Activated CD8-positive, alpha-beta T cell treated with anti-CD3 and anti-CD28 coated beads for 36 hours (primary cell): ENCODE measurements at places on chromosomes 16 and 17. TPM values are rescaled to one million over a fixed set of nuclear protein-coding genes. Genes with fewer than 3 reads are reported as not detected.

GRCh38 chr17:77332981-77333685 lies 192.4 kb downstream of the SEC14L1 start:
- DNase-seq = peak; percentile 74

DNA sequence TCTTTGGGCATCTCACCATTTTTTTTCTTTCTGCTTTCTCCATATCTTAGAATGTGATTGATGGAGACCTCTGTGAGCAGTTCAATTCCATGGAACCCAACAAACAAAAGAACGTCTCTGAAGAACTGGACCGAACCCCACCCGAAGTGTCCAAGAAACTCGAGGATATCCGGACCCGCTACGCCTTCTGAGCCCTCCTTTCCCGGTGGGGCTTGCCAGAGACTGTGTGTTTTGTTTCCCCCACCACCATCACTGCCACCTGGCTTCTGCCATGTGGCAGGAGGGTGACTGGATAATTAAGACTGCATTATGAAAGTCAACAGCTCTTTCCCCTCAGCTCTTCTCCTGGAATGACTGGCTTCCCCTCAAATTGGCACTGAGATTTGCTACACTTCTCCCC lies 48.0 kb downstream of the SF3B3 start:
- DNase-seq = no peak

- no peak for DNase-seq
Measured at GRCh38 chr17:18117982-18118975, 9.7 kb downstream of the MYO15A start.

DNA sequence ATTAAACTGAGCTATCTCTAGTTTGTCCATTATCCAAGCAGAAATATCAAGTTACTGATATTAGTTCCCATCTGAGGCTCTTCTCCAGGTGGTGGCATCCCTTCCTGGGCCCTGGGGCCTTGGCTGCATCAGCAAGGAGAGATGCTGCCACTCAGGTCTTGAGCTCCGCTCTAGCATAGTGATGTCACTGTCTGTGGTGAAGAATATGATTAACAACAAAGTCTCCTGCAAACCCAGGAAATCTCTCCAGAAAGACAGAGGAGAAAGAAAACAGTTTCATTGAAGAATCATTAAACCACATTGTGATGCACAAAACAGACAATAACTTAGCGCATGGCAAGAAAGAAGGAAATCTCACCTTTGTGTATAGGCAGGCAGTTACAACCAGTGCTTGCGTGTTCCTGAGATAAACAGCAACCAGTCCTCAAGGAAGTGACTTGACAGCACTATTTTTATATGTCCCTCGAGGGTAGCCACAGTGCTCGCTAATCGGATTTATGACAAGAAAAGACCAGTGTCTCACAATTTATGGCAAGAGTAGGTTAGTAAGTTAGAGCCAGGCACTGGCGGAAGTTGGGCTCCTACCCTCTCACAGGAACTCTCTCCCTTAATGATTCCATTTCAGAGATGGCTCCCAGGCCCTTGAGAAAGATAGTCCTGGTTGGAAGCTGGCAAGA lies 151.1 kb downstream of the AHSP start:
- DNase-seq = no peak

DNA sequence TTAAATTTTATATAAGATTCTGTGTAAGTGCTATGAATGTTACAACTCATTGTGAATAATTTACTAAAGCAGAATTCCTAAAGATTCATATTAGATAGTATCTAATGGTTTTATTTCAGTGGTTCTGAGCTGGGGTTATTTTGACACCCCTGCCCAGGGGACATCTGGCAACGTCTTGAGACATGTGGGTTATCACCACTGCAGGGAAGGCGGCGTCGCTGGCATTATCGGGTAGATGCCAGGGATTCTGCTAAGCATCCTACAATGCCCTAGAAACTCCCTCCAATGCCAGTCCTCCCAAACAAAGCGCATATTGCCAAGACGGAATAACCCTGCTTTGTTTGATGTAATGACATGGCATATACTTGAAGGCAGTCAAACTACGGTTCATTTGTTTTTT lies 372.3 kb upstream of the ZFHX3 start:
- no peak for DNase-seq

DNA sequence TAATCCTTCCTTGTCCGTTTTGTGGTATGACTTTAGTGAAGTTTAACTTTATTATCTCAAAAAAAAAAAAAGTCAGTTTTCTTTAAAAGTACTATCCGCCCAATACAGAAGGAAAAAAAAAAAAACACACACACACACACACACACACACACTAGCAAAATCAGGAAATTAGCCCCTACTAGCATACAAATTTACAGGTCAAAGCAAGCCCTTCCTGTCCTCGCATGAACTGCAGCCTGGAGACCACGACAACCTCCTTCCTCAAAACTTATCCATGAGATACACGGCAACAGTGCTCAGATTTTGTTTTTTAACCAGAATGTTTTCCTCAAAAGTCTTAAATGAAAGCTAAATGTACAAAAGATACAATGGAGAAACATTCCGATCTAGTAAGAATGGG lies 16.2 kb downstream of the NCOR1 start:
- no peak for DNase-seq

DNA sequence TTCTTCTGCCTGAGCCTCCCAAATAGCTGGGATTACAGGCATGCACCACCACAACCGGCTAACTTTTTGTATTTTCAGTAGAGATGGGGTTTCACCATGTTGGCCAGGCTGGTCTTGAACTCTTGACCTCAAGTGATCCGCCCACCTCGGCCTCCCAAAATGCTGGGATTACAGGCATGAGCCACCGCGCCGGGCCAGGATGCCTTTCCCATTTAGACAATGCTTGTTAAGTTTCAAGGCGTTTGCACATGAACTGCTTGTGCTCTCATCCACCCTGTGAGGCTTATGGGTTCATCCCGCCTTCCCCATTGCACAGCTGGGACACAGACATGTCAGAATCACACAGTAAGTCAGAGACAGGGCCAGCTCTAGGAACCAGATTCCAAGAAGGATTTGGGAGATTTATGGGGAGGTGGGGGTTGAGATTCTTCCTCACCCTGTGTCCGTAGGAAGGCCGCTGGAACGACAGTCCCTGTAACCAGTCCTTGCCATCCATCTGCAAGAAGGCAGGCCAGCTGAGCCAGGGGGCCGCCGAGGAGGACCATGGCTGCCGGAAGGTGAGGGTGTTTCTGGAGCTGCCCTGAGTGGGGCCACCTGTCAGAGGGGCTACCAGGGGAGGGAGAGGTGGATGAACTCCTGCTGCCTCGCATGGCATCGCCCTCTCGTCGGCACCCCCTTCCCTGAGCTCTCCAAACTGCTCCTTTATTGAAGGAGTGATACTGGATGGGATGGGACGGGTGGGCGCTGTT lies 46.3 kb downstream of the MRC2 start:
- DNase-seq = no peak

GRCh38 chr16:55912022-55912421 lies 36.8 kb upstream of the CES5A start:
- no peak for DNase-seq

Gene NPIPB13
- 14.7 TPM for total RNA-seq

DNA sequence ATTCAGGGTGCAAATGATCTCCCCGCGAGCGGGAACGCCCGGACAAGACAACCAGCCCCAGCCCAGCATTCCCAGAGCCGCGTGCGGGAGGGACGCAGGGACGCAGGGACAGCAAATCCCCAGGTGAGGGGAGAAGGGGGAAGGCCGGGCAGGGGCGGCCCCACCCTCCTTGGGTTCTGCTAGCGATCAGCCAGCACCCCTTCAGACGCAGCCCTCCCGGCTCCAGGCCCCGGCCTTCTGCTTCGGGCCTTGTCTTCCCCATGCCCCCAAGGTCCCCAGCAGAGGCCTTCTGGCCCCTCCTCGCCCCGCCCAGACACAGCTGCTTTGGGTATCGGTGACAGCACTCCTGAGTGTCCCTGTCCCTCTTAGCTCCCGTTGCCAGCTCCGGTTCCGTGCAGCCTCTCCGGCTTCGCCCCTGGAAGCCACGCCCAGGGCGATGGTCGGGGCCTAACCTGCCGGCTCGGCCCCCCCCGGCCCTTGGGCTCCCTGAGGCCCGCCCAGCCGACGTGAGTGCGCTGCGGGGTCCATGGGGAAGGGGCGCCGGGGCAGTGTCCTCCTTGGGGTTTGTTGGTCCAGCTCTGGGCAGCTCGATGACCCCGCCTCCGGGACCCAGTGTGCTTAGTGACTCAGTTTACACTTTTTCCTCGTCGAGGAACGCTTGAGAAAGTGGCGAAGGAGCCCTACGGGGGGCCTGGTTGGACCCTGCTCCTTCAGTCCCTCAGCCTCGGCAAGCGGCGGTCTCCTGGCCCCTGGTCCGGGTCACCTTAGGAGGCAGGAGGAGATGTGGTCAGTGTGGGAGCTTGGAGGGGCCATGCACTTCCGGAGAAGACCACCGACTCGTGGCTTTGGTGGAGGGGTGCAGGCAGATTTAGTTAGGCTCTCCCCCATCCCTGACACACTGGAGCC lies 50.5 kb upstream of the AMZ2 start:
- DNase-seq = peak; percentile 52

DNA sequence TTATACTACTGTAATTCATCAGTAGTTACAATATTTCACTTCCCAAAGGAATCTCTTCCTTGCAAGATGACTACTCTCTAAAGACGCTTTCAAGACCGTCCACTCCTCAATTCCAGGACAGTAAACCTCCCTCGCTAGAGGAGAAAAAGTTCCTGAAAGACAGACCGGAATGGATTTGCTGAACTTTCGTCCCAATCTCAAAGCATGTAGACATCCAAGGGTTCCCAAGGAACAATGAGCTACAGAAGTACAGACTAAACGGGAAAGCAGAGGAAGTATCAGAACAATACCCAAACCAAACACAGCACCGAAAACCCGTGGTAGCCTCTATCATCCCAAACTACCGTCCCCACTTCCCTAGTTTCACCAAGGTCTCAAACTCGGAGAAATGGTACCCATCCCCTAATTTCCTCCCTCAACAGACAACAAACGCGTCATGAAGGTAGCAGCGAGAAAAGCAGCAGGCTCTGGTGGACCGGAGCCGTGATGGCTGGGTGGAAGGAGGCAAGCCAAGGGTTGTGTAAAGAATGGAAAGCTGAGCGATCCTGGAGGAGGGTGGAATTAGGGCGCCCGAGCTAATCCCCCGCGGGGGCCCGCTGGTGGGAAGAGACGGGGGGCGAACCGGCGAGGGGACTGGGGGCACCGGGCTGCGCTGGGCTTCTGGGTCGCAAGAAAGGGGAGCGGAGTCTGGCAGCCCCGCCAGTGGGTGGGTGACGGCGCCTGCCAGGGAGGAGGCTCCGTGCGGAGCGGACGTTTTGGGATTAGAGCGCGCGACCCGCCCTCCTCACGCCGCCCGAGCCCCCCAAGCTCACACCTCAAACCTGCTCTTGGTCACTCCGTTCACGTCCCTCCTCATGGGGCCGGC lies 647 bp downstream of the FBXL20 start:
- peak; percentile 35 for DNase-seq

DNA sequence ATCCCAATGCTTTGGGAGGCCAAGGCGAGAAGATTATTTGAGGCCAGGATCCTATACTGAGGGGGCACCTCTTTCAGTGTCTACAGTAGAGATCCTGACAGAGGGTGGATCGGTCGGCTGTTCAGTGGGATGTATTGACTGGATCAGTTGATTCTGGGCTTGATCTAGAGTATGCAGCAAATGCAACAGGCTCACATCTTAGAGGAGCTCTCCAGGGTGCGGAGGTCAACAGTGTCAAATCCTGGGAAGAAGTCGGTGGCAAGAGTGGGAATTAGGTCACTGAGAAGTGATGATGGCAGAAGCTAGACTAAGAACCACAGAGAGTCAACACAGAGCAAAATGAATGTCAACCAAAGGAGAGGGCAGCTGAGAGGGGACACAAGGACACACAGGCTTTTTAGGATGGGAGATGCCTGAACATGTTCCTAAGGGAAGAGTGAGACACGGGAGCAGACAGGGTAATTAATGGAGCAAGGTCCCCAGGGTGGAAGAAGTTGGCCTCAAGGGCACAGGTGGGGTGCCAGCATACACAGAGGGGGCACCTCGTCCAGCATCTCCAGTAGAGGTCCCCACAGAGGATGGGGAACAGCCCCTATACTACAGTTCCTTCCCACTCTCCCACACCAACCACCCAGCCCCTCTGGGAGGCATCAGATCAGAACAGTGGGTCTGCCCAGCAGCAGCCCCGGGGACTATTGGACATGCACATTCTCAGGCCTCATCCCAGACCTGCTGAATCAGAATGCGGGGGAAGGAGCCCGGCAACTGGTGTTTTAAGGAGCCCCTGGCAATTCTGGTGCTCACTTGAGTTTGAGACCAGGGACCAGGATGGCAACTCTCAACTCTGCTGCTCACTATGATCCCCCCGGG lies 10.0 kb upstream of the CYTH1 start:
- DNase-seq = no peak

DNA sequence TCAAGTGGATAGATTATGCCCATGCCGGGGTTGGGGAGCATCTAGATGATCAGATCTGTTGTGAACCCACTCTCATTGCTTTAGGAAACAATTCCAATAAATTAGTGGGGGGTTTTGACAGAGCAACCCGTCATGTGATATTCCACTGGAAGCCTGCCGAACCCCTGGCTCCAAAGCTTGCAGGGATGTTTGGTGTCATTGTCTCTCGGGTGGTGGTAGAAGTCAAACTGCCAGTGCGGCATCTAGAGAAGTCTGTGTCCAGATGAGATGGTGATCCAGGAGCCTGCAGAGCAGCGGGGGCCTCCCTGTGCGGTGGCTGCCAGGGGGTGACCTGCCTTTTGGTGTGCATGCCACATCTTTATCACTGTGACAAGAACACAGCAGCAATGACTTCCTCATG lies 91.7 kb downstream of the SHISA6 start:
- no peak for DNase-seq

DNA sequence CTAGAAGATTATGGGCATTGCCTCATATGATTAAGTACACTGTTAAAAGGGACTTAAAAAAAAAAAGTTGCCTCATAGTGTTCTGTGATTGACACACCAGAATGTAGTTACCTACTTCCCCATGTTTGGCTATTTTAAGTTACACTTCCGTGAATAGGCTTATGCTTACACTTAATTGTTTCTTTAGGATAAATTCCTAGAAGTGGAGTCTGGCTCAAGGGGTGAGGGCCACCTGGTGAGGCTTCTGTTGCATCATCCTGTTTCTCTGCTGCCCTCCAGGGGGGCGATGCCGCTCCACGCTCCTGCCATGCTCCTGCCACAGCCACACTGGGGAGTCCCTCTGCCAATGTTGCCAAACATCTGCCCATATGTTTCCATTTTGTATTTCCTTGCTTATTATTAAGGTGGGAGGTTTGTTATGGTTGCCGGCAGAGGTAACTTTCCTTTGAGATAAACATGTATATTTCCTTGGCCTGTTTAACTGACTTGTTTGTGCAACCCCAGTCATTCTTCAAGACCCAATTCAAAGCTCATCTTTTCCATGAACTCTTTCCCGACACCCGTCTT lies 73.1 kb downstream of the KSR1 start:
- DNase-seq = peak; percentile 58

DNA sequence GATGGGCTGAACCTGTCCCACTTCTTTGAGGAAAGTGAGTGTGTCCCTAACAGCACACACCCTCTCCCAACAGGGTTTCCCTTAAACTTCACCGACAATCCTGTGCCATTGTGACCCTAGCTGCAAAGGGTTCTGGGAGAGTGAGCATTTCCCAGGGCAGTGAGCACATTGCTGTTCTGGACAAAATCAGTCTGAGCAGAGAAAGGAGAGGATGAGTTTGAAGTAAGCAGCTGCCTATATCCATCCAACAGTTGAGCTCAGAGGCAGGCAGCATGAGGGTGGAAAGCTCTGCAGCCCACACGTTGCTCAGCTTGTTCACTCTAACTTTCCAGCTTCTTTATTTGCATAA lies 296.5 kb upstream of the MAF start:
- DNase-seq = no peak
